LoVo (cell line): ENCODE measurements at places on chromosomes 11 and 22.

- no peak for DNase-seq
These were observed 4.1 kb downstream of the MMP20 start for GRCh38 chr11:102620818-102621561.

- no peak for DNase-seq
These were observed 55.7 kb downstream of the NRXN2 start for GRCh38 chr11:64667154-64667745.

GRCh38 chr11:124075841-124076651 is 34.9 kb upstream of the OR10G7 start:
- DNase-seq: no peak

DNA sequence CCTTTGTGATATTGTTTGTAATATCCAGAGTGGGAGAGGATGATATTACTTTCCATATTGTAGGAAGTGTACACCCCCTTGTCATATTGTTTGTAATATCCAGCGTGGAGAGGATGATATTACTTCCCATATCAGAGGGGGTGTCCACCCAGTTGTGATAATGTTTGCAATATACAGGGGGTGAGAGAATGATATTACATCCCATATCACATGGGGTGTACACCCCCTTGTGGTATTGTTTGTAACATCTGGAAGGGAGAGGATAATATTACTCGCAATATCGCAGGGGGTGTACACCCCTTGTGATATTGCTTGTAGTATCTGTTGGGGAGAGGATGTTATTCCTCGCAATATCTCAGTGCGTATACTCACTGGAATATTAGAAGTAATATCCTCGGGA is 61.5 kb downstream of the PRSS23 start:
- DNase-seq: no peak

DNA sequence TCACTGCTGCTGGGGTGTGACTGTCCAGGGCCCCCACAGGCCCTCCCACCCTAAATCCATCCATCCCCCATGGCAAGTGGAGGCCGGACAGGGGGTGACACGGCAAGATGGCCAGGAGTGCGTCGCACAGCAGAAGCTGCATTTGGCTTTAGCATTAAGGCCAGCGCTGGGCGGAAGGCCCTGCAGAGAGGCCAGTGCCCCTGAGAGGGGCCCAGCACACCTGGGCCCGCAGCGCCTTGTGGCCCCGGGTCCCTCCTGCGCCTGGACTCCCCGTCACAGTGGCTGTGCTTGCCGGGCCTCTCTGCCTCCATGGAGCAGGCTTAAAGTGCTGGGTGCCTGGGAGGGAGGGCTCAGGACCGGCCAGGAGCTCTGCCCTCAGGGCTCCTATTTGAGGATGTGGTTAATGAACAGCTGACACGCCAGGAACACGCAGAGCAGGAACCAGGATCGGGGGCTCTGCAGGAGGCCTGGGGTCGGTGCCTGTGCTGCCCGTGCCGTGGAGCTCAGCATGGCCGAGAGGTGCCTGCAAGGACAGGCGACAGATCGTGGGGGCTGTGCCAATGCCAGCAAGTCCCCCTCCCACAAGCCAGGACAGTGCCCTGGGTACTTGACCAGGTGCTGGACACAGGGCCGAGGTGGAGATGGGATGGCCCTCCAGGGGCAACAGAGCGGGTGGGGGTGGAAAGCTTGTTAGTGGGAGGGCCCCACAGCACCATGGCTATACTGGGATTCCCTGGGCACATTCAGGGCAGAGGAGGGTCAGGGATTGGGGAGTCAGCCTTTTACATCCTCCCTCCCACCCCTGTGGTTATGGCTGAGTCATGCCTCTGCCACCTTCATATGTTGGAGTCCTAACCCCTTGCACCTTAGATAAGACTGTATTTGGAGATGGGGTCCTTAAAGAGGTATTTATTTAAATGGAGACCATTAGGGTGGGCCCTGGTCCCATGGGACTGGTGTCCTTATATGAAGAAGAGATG is 30.9 kb upstream of the CARS1 start:
- no peak for DNase-seq

DNA sequence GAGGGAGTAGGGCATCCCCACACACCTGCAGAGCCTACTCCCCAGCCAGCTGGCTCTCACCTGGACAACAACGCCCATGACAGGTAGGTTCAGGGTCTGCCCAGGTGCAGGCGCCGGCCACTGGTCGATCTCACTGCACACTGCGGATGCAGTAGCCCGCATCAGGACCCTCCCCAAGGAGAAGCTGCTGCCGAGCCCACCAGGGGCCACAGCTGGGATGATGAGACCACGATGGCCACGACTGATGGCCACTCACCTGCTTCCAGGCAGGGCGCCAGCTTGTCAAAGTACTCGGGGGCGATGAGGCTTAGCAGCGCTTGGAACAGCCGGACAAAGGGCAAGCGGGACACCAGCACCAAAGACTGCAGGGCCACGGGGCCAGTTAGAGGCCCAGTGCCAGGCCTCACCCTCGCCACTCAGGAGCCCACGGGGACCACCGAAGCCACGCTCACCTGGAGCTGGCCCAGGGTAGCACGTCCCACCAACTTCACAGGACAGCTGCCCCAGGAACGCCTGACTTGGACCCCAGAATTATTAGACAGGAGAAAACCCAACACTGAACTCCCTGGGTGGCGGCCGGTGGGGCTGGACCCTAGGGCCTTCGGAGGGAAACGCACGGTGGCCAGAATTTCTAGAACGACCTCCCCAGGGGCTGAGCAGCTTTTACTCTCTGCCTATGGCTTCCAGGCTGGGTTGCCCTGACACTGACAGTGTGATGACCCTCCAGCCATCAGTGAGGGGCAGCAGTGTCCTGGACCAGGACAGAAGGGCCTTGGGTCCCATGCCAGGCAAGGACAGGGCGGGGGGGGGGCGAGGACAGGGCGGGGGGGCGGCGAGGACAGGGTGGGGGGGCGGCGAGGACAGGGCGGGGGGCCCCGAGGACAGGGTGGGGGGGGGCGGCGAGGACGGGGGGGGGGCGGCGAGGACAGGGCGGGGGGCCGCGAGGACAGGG is 8.9 kb upstream of the PLXNB2 start:
- no peak for DNase-seq

- no peak for DNase-seq
These were observed 43.0 kb downstream of the DSCAML1 start for GRCh38 chr11:117754030-117754429.

- DNase-seq: no peak
These were observed 126.3 kb downstream of the LUZP2 start for GRCh38 chr11:24623121-24623520.

GRCh38 chr22:47065756-47066615 is 303.5 kb downstream of the TBC1D22A start:
- no peak for DNase-seq
